Right lung (tissue), 10 donors: ENCODE measurements at places on chromosomes 16 and 17.

DNA sequence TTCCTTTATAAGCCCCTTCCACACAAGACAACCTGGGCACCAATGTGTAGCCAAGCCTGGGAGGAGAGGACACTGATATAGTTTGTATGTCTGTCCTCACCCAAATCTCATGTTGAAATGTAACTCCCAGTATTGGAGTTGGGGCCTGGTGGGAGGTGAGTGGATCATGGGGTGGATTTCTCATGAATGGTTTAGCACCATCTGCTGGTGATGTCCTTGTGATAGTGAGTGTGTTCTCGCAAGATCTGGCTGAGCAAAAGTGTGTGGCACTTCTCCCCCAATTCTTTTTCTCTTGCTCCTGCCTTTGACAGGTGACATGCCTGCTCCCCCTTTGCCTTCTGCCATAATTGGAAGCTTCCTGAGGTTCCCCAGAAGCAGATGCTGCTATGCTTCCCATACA, 135.8 kb downstream of the USP31 start:
- no peak for DNase-seq

DNA sequence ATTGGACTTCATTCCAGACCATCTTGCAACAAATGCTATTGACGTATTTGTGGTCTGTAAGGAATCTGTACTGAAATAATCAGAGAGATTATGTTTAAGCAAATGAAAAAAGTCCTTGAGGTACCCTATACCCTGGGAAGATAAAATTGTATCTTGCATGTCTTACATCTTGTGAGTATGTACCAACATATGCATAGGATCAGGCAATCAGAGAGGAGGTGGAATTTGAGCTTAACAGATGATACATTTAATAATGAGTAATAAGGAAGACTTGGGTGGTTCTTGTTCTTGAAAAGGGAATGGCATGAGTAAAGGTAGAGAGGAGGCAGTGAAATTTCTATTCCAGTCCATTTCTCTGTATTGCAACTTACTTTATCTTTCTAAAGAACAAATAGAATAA, 10.6 kb downstream of the MOSMO start:
- no peak for DNase-seq

DNA sequence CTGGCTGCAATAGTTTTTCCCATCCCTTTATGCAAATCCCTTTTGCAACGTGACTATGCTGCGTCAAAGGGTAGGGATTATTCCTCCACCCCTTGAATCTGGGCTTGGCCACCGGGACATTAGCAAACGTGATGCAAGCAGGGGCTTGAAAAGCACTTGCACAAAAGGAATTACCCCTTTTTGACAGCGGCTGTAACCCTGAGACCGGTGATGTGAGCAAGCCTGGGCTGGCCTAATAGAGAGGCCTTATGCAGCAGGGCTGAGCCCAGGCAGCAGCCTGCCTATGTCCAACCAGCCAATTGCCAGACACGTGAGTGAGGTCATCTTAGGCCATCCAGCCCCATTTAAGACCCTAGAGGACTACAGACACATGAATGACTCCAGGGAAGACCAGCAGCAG, 30.4 kb upstream of the PAFAH1B1 start:
- DNase-seq = no peak

DNA sequence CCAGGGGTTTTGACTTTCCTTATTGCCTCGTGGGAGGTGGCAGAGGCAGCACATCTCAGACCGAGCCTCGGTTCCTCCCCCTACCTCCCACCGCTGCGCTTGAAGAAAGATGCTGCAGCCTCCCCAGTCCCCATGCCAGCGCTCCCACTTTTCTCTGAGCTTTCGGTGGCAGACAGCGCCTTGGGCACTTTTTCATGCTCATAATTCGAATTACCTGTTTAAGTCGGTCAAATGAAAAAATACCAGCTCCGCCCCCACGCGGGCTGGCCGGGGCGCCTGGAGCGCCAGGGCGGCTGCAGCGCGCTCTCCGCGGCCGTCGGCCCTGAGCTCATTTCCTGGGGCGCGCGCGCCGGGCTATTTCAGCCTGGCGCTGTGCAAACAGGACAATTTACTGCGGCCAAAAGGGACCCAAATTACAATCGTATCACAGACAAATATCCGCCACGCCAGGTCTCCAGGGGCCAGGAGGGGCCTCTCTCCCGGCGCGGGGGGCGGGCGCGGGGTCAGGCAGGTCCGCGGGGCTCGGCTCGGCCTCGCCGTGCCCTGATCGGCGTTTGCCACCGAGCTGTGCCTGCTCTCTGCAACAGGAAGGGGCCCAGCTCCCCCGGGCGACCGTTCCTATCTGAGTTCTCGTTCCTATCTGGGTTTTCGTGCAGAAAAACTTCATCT, 45.0 kb downstream of the SOST start:
- DNase-seq = no peak

DNA sequence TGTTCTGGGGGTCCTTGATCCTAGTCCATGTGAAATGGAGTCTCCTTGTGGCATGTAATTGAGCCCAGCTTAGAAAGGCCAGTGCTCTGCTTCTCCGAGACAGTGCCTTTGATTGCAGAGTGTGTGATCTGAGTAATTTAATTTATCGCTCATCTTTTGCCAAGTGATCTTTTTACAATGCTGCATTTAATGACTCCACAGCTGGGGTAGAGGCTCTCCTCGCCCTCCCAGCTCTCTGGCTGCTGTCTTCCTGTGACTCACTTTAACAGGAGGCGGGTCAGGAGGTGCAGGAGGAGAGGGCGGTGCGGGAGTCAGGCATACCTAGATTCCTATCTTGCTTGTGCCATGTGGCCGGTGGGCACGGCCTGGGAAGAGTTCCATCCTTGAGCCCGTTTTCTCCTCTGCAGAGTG, 113.4 kb upstream of the FOXF1 start:
- DNase-seq = no peak

GRCh38 chr17:4236456-4236855, 27.3 kb downstream of the ANKFY1 start:
- DNase-seq = no peak

DNA sequence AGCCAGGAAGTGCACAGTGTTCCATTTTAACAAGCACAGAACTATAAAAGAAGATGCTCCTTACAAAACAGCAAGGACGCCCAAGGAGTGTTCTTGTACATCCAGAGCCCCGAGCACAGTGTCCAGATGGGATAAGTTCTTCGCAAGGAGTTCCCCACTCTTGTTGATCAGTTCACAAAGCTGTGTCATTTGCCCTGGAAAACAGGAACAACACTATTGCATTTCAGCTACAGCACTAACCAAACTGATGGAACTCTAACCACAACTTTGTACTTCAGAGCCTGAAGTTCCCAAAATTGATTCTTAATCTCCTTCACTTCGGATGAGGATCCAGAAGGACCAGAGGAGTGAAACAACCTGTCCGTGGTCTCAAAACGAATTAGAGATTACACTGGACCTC, 5.1 kb downstream of the COPS3 start:
- no peak for DNase-seq

DNA sequence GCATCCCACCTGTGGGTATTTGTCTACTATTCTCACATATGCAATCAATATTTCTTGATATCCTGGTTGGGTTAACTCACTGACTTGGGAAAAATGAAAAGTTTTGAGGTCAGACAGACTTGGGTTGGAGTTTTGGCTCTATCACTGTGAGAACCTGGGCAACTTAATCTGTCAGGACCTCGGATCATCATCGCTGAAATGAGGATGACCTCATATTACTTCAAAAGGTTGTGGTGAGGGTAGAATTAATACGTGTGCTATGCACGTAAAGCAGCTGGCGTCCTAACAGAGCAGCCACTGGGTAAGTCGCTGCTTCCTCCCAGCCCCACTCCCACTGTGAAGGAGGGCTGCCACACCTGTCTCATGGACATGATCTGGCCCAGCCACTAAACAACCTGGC, 57.3 kb downstream of the COG7 start:
- no peak for DNase-seq

- no peak for DNase-seq
These were observed 6.9 kb upstream of the KRT17 start for GRCh38 chr17:41631025-41631897.

DNA sequence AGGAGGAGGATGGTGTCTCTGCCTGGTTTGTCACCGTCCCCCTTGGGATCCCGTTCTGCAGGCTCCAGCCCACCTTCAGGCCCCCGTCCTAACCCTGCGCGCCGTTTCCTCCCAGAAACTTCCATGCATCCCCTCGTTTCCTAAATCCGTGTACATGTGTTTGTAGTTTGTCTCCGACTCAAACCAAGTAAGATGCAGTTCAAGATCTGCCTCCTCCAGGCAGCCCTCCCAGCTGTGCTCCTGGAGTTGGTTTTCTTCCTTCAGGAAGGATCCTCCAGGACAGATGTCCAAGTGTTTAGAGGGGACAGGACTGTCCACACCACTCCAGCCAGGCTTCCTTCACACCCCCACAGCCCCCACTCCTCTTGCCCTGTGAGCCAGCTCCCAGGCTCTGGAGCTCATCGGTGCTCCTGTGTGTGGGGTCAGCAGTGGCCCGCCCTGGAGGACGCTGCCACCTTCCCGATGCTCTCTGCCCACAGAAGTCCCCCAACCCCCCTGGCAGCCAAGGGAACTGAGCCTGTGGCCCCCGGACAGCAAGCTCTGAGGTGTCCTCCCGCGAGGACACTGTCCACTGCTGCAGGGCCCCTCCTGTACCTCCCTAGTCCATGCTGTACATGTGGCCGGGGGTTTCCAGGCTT, 11.3 kb downstream of the BAIAP2 start:
- no peak for DNase-seq

GRCh38 chr17:6943406-6943805, 52.4 kb upstream of the ALOX12 start:
- DNase-seq = no peak

- DNase-seq = no peak
These were observed 35.8 kb upstream of the TEKT3 start for GRCh38 chr17:15377200-15377599.

DNA sequence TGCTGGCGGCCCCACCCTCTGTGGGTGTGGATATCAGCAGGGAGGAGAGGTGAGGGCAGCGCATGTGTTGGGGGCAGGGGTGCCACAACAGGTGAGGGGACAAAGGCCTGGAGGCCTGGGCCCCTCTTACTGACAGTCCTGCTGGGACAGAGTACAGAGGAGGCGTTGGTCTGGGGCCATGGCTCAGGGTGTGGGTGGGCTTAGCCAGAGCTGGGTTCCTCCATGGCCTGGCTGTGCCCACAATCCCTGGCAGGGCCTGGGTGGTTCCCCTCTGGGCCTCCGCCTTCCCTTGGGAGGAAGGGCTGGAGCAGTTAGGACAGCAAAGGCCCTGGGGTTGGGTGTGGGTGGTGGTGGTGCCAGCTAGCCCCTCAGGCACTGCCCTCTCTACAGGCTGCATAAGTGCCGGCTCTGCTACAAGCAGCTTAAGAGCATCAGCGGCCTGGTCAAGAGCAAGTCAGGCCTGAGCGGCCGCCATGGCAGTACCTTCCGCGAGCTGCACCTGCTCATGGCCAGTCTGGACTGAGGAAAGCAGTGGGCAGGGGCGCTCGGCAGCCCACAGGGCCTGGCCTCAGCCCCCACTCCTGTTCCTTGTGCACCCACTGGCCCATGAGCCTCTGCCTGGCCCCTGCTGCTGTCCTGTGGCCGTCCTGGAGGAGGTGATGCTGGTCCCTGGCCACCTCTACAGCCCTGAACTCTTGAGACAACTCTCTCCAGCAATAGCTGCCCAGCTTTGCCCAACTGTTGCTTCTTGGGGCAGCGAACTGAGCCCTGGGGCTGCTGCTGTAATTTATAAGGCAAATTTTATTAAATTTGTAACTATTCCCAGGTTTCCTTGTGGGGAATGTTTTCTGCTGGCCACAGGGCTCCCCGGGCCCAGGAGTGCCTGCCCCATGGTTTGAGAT, 21.1 kb downstream of the KATNB1 start:
- DNase-seq = no peak

DNA sequence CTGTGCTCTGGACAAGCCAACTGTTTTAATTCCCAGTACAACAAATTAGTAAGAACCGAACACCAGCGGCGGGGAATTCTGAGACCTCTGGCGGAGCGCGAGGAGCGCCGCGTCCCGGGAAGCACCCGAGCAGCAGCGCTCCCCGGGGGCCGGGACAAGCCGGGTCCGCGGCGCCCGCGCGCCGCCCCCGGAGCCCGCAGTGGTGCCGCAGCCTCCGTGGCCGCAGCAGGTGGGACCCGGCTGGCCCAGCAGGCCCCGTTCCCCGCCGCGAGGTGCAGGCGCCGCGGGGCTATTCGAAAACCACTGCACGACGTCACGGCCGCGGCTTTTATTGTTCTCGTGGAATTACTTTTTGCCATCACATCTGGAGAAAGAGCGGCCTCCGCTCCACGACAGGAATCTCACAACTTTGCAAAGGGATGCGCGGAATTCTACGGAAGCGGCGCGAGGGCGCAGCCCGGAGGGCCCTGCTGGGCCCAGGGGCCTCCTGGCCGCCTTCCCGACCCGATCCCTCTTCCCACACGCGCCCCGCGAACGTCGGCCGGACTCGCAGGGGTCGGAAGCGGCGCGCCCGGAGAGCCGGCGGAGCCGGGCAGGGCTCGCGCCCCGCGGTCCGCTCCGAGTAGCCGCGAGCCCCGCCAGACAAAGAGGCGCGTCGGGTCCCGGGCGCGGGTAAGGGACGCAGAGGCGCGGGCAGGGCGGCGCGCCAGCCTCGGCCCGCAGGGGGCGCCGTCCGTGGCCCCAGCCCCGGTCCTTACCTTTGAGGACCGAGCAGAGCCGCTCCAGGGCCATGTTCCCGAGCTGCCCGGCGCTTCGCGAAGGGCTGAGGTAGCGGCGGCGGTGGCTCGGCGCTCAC, 696 bp downstream of the NETO2 start:
- DNase-seq = peak; percentile 59

DNA sequence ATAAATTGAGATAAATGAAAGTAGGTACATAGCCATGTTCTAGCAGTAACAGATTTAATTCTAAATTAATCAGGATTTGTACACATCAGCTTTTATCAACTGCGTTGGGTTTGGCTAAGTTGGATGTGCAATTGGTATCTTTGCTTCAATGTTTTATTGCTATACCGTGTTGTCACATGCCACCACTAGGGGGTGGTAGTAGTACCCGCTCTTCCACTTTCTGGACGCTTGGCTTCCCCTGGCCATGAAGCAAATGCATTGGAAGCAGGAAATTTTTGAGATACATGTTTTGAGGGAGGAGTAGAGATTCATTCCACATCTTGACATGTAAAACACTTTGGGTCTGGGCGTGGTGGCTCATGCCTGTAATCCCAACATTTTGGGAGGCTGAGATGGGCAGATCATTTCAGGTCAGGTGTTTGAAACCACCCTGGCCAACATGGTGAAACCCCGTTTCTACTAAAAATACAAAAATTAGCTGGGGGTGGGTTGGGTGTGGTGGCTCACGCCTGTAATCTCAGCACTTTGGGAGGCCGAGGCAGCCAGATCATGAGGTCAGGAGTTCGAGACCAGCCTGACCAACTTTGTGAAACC, 58.6 kb downstream of the EMP2 start:
- DNase-seq = no peak

DNA sequence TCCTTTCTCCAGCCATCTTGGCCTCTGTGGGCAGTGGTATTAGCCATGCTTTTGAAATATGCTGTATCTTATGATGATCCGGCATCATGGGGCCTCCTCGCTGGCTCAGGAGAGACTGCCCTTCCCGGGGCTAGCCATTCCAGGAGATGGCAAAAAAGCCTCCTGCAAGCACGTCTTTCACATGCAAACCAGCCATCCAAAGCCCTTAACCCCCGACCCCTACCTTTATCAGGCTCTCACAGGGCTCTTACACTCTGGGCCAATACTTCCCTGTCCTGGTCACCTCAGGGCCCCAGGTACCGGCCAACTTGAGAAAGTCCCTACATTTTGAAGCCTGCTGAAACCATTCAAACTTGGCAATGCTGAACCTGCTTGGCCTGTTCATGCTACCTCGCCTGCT, 36.4 kb downstream of the MYH13 start:
- DNase-seq = no peak
